ENCODE measurements at places on chromosomes 12 and 14.

- DNase-seq: no peak
Measured at GRCh38 chr14:46290706-46291105, 360.9 kb downstream of the RPL10L start.

DNA sequence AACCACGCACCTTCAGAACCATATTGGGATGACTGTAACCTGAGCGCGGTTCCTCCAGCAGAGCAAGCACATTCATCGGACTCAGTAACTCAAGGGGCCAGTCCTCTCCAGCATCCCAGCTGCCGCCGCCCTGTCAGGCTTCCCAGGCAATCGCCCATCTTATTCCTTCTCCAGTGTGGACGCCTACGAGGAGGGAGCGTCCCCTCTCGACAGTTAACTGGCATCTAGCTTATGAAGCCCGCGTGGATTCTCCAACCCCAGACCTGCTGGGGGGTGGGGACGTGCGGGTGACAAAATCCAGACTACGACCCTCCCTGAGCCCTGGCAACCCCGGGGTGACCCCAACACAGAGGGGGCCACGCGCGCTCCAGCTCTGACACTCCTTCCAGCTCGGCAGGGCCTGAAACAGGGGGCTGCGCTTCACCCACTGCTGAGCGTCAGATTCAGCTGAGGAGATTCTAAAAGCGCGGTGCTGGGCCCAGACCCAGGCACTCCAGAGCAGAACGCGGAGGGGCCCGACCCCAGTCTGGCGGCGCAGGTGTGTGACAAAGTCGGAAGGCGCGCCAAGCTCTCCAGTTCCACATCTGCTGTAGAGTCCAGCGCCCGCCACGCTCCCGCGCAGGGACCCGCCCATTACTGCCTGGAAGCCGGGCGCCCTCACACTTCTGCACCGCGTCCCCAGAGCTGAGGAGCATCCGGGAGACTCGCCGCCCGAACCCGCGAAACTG is 43.9 kb upstream of the ESR2 start:
- peak; percentile 17 for DNase-seq

- no peak for DNase-seq
Measured at GRCh38 chr14:58288106-58288792, 10.1 kb upstream of the ARID4A start.

GRCh38 chr12:45535610-45536180 is 193.8 kb upstream of the ARID2 start:
- DNase-seq: no peak

GRCh38 chr14:78153064-78153341 is 17.2 kb upstream of the NRXN3 start:
- DNase-seq: no peak

DNA sequence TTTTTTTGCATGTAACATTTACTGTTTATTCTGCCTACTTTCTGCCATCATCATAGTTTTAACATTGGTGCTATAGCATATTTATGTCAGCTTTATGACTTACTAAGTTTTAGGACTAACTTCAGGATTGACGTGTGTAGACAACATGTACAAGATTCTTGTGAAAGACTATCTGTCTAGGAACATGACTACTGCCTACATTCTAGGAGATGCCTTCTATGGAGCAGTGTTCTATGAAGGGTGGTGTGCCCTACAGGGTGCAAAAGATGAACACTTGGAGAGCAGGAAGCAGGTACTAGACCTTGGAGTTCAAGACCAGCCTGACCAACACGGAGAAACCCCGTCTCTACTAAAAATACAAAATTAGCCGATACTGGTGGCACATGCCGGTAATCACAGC is 118.6 kb downstream of the FGD4 start:
- DNase-seq: no peak

DNA sequence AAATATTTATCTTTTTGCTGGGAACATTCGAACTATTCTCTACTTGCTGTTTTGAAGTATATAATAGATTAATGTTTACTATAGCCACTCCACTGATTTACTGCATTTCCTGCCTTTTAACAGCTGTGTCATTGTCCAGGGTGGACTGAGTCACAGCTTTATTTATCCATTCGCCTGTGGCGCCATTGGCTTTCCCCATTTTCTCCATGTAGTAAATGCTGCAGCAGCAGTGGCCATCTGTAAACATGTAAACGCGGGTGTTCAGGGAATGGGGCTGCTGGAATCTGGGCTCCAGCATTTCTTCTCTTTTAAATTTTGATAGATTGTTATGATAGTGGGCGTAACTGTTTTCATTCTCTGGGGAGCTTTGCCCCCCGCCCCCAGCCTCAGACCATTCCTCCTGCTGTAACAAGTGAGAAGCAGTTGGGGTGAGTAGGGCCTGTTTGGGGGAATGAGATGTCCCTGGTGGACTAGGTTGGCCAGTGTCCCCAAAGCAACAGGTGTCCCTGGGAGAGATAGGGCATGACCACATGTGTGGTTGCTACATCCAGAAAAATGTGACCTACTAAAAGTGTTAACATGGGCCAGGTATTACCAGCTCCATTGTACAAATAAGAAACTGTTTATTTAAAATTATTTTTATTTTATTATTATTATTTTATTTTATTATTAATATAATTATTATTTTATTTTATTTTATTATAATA is 32.9 kb downstream of the RIN3 start:
- DNase-seq: no peak

DNA sequence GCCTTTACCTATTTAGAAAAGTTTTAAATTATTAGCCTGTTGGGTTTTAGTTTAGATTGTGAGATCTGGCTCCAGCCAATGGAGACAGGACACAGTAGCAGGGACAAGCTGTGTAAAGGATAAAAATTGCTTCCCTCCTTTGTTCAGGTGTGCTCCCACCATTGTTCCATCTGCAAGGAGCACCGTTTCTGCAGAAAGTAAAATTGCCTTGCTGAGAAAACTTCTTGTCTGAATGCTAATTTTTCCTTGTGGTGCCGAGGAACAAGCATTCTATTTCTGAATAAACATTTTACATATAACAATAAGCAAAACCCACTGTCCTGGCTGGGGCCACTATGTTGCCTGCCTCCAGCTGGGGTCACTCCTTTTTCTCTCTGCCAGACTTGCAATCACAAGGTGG is 72.7 kb upstream of the ZFP36L1 start:
- DNase-seq: no peak
